WTC11 (cell line): ENCODE measurements at places on chromosomes 2 and 18. TPM values are rescaled to one million over a fixed set of nuclear protein-coding genes. Genes with fewer than 3 reads are reported as not detected.

DNA sequence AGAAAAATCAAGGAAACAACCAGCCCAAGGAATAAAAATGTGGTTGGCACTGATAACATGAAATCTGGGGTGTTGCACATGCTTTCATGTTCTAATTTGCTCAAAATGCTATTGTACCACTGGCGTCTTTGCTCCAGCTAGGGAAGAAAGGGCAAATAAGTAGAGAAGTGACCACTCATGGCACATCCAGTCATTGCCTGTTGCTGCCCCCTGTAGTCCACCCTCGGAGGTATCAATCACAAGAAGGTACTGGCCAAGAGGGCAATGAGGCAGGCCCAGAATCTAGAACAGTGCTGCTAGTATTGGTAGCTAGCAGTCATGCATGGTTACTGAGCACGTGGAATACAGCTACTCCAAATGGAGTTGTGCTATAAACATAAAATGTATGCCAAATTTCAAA lies 213.4 kb downstream of the CDCA7 start:
- H3K27ac ChIP-seq = no peak overlapping the region
- peaks cover 30% of the 10 kb centered on the region for H3K4me1 ChIP-seq
- no peak overlapping the region for H3K4me3 ChIP-seq
- H3K27me3 ChIP-seq = no peaks in the 10 kb centered on the region
- 0 out of 2 replicates have a peak, but pooled peaks cover 4% of the 10 kb centered on the region for H3K36me3 ChIP-seq

GRCh38 chr2:136703214-136703613 lies 62.1 kb upstream of the THSD7B start:
- H3K27me3 ChIP-seq = no peaks in the 10 kb centered on the region
- no peak for DNase-seq
- no peak overlapping the region for H3K27ac ChIP-seq
- no peak overlapping the region for H3K4me3 ChIP-seq
- no peaks in the 10 kb centered on the region for H3K4me1 ChIP-seq
- H3K36me3 ChIP-seq = peaks cover 6% of the 10 kb centered on the region

DNA sequence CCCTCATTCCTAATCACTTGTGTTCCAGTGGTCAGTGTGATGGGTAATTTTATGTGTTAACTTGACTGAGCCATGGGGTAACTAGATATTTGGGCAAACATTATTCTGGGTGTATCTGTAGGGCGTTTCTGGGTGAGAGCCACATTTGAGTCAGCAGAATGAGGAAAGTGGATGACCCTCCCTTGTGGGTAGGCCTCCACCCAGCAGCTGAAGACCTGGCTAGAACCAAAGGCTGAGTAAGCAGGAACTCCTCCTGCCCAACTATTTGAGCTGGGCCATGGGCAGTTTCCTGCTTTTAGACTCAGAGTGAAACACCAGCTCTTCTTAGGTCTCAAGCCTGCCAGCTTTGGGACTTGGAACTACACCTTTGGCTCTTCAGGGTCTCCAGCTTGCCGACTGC lies 141.8 kb downstream of the ACKR3 start:
- no peak for DNase-seq
- no peaks in the 10 kb centered on the region for H3K36me3 ChIP-seq
- H3K4me1 ChIP-seq = no peaks in the 10 kb centered on the region
- no peak overlapping the region for H3K4me3 ChIP-seq
- no peak overlapping the region for H3K27ac ChIP-seq

DNA sequence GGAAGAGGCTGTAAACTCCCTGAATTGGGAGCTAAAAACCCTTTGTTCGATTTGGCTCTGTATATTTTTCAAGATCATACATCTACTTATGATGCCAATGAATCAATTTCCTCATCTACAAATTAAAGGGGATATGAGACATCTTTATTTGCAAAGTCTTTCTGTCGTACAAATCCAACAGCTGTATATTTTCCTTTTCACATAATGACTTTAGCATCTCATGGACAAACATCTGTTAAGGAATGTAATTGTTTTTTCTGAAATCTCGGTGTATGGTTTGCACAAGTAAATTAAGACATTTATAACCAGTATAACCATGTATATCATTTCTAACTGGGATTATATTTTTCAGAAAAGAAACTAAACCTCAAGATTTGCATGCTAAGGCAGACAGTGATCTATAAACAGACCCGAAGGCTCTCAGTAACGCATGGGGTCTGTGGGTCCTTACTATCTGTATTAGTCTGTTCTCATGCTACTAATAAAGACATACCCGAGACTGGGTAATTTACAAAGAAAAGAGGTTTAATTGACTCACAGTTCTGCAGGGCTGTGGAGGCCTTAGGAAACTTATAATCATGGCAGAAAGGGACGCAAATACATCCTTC lies 130.8 kb downstream of the SLC8A1 start:
- DNase-seq = no peak
- no peak overlapping the region for H3K27ac ChIP-seq
- H3K4me1 ChIP-seq = peaks cover 19% of the 10 kb centered on the region
- H3K36me3 ChIP-seq = no peaks in the 10 kb centered on the region
- H3K4me3 ChIP-seq = no peak overlapping the region
- no peaks in the 10 kb centered on the region for H3K27me3 ChIP-seq

DNA sequence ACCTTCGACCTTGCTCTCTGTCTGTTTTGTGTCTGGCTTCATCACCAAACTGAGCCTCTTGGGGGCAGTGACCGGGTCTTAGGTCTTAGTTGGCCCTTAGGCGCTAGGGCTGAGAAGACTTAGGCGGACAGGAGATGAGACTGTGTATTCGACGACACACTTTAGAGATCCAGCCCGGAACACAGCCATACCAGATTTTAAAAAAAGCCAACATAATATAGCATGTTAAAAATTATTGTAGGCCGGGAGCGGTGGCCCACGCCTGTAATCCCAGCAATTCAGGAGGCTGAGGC lies 9.5 kb upstream of the PROC start:
- peaks cover 11% of the 10 kb centered on the region for H3K4me1 ChIP-seq
- DNase-seq = no peak
- peak overlapping the region; percentile 68 for H3K4me3 ChIP-seq
- no peak overlapping the region for H3K27ac ChIP-seq
- peaks cover 10% of the 10 kb centered on the region for H3K36me3 ChIP-seq
- H3K27me3 ChIP-seq = peaks cover 10% of the 10 kb centered on the region

DNA sequence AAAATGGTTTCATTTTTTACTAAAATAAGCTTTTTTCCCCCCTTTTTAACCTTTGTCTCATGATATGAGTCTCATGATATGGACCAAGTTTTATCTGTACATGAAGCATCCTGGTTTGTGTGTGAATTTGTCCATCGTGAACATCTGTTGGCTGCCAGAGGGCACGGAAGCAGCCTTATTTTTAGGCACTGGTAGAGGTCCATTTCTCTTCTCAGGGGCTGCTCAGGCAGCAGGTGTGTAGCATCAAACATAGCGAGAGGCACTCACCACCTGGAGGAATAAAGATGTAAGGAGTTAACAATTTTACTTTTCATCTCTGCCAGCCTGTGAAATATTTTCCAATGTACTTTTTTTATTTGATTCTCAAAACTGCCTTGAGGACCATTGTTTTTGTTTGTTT lies 134.5 kb downstream of the RHBDD1 start:
- H3K4me3 ChIP-seq = no peak overlapping the region
- no peak overlapping the region for H3K27ac ChIP-seq
- no peak for DNase-seq
- no peaks in the 10 kb centered on the region for H3K27me3 ChIP-seq
- H3K36me3 ChIP-seq = no peaks in the 10 kb centered on the region
- H3K4me1 ChIP-seq = no peaks in the 10 kb centered on the region

- peaks cover 31% of the 10 kb centered on the region for H3K4me1 ChIP-seq
- peak overlapping the region; percentile 55; the same call in 1 of the 2 replicates for H3K27ac ChIP-seq
- peaks cover 84% of the 10 kb centered on the region for H3K36me3 ChIP-seq
- DNase-seq = no peak
- no peak overlapping the region for H3K4me3 ChIP-seq
- H3K27me3 ChIP-seq = no peaks in the 10 kb centered on the region
Observed at GRCh38 chr2:200471324-200471848, 38.5 kb downstream of the KCTD18 start.

DNA sequence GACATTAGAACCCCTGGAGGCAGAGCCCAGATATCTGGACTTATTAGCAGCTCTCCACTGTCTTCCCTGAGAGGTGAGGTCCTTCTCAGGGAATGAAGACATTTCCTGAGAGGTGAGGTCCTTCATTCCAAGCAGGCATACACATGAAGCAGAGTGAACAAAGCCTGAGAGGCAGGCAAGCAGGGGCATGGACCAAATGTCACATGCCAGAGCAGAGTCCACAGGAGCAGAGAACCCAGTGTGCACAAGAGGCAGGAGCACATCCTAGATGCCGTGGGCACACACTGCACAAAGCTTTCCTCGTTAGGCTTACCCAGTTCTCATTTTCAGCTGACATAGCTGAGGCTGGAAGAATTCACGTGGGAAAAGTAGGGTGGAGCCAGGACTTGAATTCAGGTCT lies 759.9 kb upstream of the HS6ST1 start:
- peaks cover 2% of the 10 kb centered on the region; the same call in 1 of the 2 replicates for H3K27me3 ChIP-seq
- H3K4me3 ChIP-seq = no peak overlapping the region
- no peaks in the 10 kb centered on the region for H3K36me3 ChIP-seq
- H3K4me1 ChIP-seq = peaks cover 14% of the 10 kb centered on the region

DNA sequence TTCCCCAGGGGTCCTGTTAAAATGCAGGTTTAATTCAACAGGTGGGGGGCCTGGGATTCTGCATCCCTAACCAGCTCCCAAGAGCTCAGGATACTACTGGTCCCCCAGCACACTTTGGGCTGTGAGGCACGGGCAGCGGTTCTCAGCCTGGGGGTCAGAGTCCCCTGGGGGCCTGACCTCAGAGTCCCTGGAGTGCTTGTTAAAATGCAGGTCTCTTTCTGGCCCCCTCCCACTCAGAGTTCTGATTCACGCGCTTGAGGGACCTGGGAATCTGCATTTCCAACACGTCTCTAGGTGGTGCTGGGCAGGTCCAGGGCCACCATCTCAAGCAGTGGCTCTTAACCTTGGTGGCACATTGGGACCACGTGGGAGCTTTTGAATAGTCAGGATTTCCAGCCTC lies 2.8 kb upstream of the OTOS start:
- H3K27ac ChIP-seq = no peak overlapping the region
- no peak for DNase-seq
- no peaks in the 10 kb centered on the region for H3K36me3 ChIP-seq
- H3K4me3 ChIP-seq = no peak overlapping the region

DNA sequence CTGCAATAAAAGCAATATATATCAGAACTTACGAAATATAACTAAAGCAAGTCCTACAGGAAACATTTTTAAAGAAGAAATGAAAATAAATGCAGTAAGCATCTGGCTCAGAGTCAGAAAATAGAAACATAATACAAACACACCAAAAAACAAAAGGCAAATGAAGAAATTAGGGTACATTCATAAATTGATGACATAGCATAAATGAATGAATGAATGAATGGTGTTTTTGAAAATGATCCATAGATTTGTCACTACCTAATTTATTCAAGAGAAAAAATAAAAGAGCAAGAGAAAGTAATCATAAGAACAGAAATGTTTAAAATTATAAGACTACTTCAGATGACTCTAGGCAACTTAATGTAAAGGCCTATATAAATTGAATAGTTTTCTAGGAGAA lies 226.1 kb upstream of the CDH20 start:
- H3K4me3 ChIP-seq = no peak overlapping the region
- no peaks in the 10 kb centered on the region for H3K4me1 ChIP-seq
- DNase-seq = no peak
- H3K27me3 ChIP-seq = no peaks in the 10 kb centered on the region
- no peaks in the 10 kb centered on the region for H3K36me3 ChIP-seq
- no peak overlapping the region for H3K27ac ChIP-seq

DNA sequence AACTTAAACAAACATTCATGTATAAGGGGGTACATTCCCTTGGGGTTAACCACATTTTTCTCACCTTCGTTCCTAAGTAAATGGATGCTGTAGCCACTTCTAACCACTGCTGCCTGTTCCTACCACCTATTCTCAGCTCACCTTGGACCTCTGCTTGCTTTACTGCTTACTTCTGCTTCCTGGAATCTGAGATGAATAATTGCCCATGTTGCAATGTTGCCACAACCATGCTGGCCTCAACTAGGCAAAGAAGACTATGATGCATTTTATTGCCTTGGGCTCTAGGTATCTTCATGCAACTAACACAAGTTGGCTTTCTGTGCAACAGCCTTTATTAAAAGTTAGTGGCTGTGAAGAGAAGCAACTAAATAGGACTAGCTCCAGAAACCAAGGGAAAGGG lies 106.3 kb upstream of the TCF4 start:
- no peak for DNase-seq
- no peak overlapping the region for H3K27ac ChIP-seq
- H3K36me3 ChIP-seq = no peaks in the 10 kb centered on the region
- no peaks in the 10 kb centered on the region for H3K27me3 ChIP-seq

DNA sequence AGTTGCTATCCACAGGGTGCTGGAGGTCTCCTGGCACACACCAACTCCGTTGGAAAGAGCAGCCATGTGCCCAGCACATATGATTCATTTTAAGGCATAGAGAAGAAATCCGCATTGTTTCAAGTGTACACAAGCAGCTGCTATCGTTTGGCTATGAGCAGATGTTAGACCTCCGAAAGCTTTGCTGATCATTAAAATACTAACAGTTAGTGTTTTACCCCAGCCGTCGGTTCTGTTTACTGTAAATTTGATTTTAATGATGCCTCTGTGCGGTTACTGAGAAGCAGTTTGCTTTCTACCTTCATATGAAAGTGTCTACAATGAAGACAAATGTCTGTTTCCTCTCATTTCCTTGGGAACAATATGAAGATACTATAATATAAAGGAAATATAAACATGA lies 154.9 kb downstream of the PTGR3 start:
- H3K4me1 ChIP-seq = peaks cover 2% of the 10 kb centered on the region
- no peak for DNase-seq
- H3K27ac ChIP-seq = no peak overlapping the region
- no peaks in the 10 kb centered on the region for H3K36me3 ChIP-seq
- no peaks in the 10 kb centered on the region for H3K27me3 ChIP-seq

GRCh38 chr2:122255924-122256323 lies 500.5 kb downstream of the TSN start:
- 0 out of 2 replicates have a peak, but pooled peaks cover 2% of the 10 kb centered on the region for H3K4me1 ChIP-seq
- no peaks in the 10 kb centered on the region for H3K36me3 ChIP-seq
- no peak overlapping the region for H3K27ac ChIP-seq

GRCh38 chr2:42557306-42557705 lies 11.1 kb upstream of the MTA3 start:
- DNase-seq = no peak
- H3K4me3 ChIP-seq = no peak overlapping the region
- no peaks in the 10 kb centered on the region; the same call in 1 of the 2 replicates for H3K27me3 ChIP-seq
- no peaks in the 10 kb centered on the region for H3K36me3 ChIP-seq
- no peak overlapping the region for H3K27ac ChIP-seq
- peaks cover 44% of the 10 kb centered on the region for H3K4me1 ChIP-seq

- H3K27me3 ChIP-seq = no peaks in the 10 kb centered on the region
- H3K4me3 ChIP-seq = no peak overlapping the region
- H3K36me3 ChIP-seq = peaks cover 4% of the 10 kb centered on the region
- no peaks in the 10 kb centered on the region for H3K4me1 ChIP-seq
- no peak overlapping the region for H3K27ac ChIP-seq
Observed at GRCh38 chr2:37436323-37436722, 91.9 kb downstream of the QPCT start.

- H3K4me3 ChIP-seq = no peak overlapping the region
- peaks cover 5% of the 10 kb centered on the region; the same call in 1 of the 2 replicates for H3K4me1 ChIP-seq
- no peaks in the 10 kb centered on the region for H3K36me3 ChIP-seq
- H3K27me3 ChIP-seq = no peaks in the 10 kb centered on the region
- DNase-seq = no peak
Observed at GRCh38 chr2:47561906-47562305, 158.9 kb downstream of the MSH2 start.

Gene MAP2
- 3.7 to 7.6 TPM (median 3.7 TPM) in 3 replicates for total RNA-seq

Gene SFT2D3
- 9.2 to 10.5 TPM (median 9.8 TPM) in 3 replicates for total RNA-seq

Gene RGPD4
- total RNA-seq = 0.04 to 0.05 TPM in 2 of 3 replicates, not detected in the other

Gene ZNF396
- total RNA-seq = 1.0 to 1.9 TPM (median 1.5 TPM) in 3 replicates

Gene INHBB
- 0.14 to 0.26 TPM (median 0.21 TPM) in 3 replicates for total RNA-seq

Gene ALPG
- total RNA-seq = 0.94 to 1.3 TPM (median 1.2 TPM) in 3 replicates

Gene UGT1A8
- 0.11 to 0.13 TPM in 2 of 3 replicates, not detected in the other for total RNA-seq

Gene PNO1
- total RNA-seq = 23.2 to 25.5 TPM (median 24.0 TPM) in 3 replicates

Gene CIB4
- not detected in 3 replicates for total RNA-seq

Gene CXCR2
- total RNA-seq = 0.34 to 0.96 TPM (median 0.87 TPM) in 3 replicates

Gene LGALSL
- total RNA-seq = 21.0 to 26.5 TPM (median 24.2 TPM) in 3 replicates

Gene TUBA3D
- 0.25 to 0.28 TPM in 2 of 3 replicates, not detected in the other for total RNA-seq

Gene SERPINB4
- total RNA-seq = 0.37 to 1.3 TPM (median 0.53 TPM) in 3 replicates

Gene KCNS3
- total RNA-seq = 17.4 to 25.2 TPM (median 18.1 TPM) in 3 replicates
